ENCODE measurements at places on chromosomes 7 and 10.

DNA sequence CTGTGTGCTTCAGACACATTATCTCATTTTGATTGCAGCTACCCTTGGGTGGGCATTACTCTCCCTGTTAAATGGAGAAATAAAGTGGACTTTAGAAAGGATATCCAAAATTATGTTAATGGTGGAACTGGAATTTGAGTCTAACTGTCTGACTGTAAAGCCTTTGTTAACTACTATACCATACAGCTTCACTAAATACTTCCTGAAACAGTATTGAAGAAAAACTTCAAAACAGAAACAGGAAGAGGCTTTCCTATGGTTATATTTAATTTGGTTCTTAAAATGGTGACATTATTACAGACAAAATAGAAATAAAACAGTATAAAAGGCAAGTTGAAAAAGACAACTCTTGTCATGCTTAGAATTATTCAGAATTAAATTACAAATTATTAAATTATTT lies 25.0 kb downstream of the SPAG6 start:
- no peak for DNase-seq

DNA sequence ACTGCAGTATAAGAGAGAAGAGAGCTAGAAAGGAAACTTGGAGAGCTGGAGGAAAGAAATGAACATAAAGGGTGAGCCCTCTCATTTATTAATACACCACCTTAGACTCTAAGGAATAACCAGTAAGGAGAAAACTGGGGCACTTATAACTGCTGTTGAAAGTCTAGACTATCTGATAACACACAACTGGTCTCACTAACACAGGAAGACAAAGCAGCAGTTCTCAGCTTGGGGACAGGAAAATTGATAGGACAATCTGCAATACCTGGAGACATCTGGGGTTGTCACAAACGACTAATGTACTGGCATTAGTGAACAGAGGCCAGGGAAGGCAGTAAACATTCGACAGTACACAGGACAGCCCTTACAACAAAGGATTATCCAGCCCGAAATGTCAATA lies 6.8 kb downstream of the ELMO1 start:
- no peak for DNase-seq

GRCh38 chr7:138247568-138248333 lies 171.5 kb downstream of the AKR1D1 start:
- DNase-seq: no peak

GRCh38 chr7:135911099-135911498 lies 66.1 kb downstream of the MTPN start:
- DNase-seq: peak; percentile 16

DNA sequence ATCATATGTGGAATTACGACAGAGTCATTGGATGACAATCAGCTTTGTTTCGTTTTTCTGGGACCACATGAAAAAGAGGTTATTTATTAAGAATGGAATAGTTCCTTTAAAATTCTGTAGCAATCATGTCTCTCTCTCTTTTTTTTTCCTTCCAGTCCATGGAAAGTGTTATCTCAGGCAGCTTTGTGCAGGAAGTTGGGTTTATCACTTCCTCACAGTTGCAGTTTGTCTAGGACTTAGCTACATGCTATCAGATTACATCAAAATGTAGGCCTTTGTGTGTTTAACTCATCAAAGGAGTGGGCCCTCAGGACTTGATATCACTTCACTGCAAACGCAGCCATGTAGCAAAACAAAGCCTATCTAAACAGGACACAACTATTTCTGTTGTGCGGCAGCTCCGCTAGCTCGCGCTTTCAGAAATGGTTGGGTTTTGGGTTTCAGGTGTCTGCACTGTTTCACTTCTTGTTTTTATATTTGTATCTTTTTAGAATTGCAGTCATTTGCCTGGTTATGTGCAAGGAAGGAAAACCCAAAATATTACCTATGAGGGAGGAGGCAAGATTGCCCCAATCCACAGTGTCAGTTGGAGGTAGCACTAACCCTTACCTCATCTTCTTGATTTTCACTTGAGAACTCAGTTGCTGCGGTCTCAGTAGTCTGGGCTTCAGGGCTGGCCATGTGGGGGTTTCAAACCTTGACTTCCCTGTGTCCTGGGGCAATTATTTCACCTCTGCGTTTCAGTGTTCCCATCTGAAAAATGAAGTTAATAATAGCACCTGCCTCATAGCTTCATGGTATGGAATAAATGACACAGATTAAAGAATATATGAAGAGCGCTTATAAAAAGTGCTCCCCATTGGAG lies 66.7 kb downstream of the HHEX start:
- DNase-seq: no peak

DNA sequence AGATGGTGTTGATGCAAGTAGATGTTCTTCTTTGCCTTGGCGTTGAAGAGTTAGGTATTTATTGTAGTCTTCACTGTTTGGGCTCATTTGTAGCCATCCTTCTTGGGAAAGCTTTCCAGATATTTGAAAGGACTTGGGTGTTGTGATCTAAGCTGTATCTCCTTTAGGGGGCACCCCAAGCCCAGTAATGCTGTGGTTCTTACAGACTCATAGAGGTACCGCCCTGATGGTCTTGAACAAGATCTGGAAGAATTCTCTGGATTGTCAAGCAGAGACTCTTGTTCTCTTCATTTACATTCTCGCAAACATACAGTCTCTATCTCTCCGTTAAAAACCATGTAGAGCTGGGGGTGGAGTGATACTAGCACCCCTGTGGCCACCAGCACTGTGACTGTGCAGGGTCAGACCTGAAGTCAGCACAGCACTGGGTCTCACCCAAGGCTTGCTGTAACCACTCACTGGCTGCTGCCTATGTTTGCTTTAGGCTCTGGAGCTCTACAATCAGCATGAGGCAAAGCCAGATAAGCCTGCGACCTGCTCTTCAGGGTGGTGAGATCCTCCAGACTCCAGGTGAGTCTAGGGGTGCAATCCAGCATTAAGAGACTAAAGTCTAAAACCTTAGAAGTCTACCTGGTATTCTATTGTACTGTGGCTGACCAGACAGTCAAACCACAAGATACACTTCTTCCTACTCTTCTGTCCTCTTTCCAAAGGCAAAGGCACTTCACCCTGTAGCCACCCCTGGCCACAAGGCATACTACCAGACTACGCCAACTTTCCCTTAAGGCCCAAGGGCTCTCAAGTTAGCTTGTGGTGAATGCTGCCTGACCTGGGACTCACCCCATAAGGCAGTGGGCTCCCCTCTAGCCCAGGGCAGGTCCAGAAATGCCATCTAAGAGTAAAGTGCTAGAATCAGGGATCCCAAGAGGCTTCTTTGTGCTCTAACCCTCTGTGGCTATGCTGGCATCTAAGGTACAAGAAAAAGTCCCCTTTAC lies 209.7 kb upstream of the TMEM196 start:
- DNase-seq: peak; percentile 26

- DNase-seq: no peak
These were observed 249.4 kb downstream of the CACNA2D1 start for GRCh38 chr7:82194016-82194643.

GRCh38 chr10:71521504-71522441 lies 125.1 kb downstream of the CDH23 start:
- DNase-seq: no peak

GRCh38 chr10:3729397-3729976 lies 55.5 kb downstream of the KLF6 start:
- no peak for DNase-seq

GRCh38 chr7:151078233-151079040 lies 2.2 kb downstream of the FASTK start:
- DNase-seq: no peak

GRCh38 chr10:53839440-53840039 lies 961.5 kb downstream of the PCDH15 start:
- no peak for DNase-seq

Measured in left colon (tissue), 2 donors.